Caco-2 (cell line): ENCODE measurements at places on chromosomes 5 and 9.

DNA sequence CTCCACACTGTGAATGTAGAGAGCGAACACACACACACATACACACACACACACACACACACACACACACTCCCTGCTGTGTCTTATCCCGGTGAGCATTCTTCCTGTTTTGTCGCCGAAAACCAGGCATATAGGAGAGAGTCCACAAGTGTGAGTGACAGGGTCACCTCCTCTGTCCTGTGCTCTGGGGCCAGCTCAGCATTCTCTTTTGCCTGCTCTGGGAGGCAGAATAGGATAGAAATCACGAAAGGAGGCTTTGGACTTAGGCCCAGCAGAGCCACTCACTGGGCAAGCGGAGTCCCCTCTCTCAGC, 3.0 kb downstream of the LAMC3 start:
- no peak overlapping the region for H3K27ac ChIP-seq
- H3K4me1 ChIP-seq, result no peaks in the 10 kb centered on the region
- H3K36me3 ChIP-seq, result no peaks in the 10 kb centered on the region
- H3K27me3 ChIP-seq, result no peaks in the 10 kb centered on the region

GRCh38 chr9:116409638-116410037, 256.0 kb downstream of the PAPPA start:
- H3K4me1 ChIP-seq, result no peaks in the 10 kb centered on the region
- no peaks in the 10 kb centered on the region for H3K27me3 ChIP-seq
- H3K27ac ChIP-seq, result no peak overlapping the region
- H3K36me3 ChIP-seq, result no peaks in the 10 kb centered on the region
- no peak for DNase-seq
- H3K4me3 ChIP-seq, result no peak overlapping the region

DNA sequence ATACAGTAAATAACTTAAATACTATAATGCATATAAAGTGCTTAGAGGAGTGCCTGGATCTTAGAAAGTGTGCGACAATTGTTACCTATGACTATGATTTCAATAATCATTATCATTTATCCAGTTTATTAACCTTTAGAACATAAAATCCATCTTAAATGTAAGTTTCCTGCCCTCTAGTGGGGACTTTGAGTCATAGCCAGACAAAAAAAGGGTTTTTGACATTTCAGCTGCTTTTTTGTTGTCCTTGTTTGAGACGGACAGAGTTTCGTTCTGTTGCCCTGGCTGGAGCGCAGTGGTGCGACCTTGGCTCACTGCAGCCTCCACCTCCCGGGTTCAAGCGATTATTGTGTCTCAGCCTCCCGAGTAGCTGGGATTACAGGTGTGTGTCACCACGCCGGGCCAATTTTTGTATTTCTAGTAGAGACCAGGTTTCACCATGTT, 9.7 kb upstream of the C9orf152 start:
- no peaks in the 10 kb centered on the region for H3K27me3 ChIP-seq
- no peaks in the 10 kb centered on the region for H3K36me3 ChIP-seq
- DNase-seq, result no peak
- no peak overlapping the region for H3K27ac ChIP-seq
- no peak overlapping the region for H3K4me3 ChIP-seq

GRCh38 chr9:95018099-95018936, 291.8 kb downstream of the AOPEP start:
- H3K4me3 ChIP-seq, result no peak overlapping the region
- no peak for DNase-seq
- no peak overlapping the region for H3K27ac ChIP-seq
- H3K4me1 ChIP-seq, result no peaks in the 10 kb centered on the region

DNA sequence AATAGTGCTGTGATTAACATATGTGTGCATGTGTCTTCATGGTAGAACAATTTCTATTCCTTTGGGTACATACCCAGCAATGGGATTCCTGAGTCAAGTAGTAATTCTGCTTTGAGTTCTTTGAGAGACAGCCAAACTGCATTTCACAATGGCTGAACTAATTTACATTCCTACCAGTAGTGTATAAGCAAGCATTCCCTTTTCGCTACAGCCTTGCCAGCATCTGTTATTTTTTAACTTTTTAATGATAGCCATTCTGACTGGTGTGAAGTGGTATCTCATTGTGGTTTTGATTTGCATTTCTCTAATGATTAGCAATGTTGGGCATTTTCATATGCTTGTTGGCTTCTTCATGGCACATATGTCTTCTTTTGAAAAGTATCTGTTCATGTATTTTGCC, 308.5 kb downstream of the ARRDC3 start:
- H3K27ac ChIP-seq, result no peak overlapping the region
- no peaks in the 10 kb centered on the region for H3K36me3 ChIP-seq
- no peaks in the 10 kb centered on the region for H3K27me3 ChIP-seq
- no peaks in the 10 kb centered on the region for H3K4me1 ChIP-seq

DNA sequence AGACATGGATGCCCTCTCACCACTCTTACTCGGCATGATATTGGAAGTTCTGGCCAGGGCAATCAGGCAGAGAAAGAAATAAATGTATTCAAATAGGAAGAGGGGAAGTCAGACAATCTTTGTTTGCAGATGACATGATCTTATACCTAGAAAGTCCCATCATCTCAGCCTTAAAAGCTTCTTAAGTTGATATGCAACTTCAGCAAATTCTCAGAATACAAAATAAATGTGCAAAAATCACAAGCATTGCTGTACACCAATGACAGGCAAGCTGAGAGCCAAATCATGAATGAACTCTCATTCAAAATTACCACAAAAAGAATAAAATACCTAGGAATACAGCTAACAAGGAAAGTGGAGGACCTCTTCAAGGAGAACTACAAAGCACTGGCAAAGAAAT, 2190.4 kb downstream of the MAT2B start:
- H3K27me3 ChIP-seq, result no peaks in the 10 kb centered on the region
- no peak for DNase-seq
- H3K27ac ChIP-seq, result no peak overlapping the region
- no peak overlapping the region for H3K4me3 ChIP-seq
- H3K36me3 ChIP-seq, result no peaks in the 10 kb centered on the region

GRCh38 chr9:77562019-77562748, 85.9 kb downstream of the GNA14 start:
- H3K4me1 ChIP-seq, result no peaks in the 10 kb centered on the region
- no peaks in the 10 kb centered on the region for H3K27me3 ChIP-seq
- no peak overlapping the region for H3K4me3 ChIP-seq
- no peak for DNase-seq
- no peak overlapping the region for H3K27ac ChIP-seq
- H3K36me3 ChIP-seq, result no peaks in the 10 kb centered on the region

GRCh38 chr9:16090907-16091629, 538.2 kb downstream of the CCDC171 start:
- H3K27ac ChIP-seq, result no peak overlapping the region
- H3K36me3 ChIP-seq, result no peaks in the 10 kb centered on the region
- no peak overlapping the region for H3K4me3 ChIP-seq
- no peaks in the 10 kb centered on the region for H3K4me1 ChIP-seq
- no peaks in the 10 kb centered on the region for H3K27me3 ChIP-seq
- DNase-seq, result no peak

- H3K4me1 ChIP-seq, result no peaks in the 10 kb centered on the region
- H3K36me3 ChIP-seq, result no peaks in the 10 kb centered on the region
- H3K27me3 ChIP-seq, result no peaks in the 10 kb centered on the region
- no peak for DNase-seq
These were observed 38.9 kb downstream of the LYRM7 start for GRCh38 chr5:131209506-131210150.

DNA sequence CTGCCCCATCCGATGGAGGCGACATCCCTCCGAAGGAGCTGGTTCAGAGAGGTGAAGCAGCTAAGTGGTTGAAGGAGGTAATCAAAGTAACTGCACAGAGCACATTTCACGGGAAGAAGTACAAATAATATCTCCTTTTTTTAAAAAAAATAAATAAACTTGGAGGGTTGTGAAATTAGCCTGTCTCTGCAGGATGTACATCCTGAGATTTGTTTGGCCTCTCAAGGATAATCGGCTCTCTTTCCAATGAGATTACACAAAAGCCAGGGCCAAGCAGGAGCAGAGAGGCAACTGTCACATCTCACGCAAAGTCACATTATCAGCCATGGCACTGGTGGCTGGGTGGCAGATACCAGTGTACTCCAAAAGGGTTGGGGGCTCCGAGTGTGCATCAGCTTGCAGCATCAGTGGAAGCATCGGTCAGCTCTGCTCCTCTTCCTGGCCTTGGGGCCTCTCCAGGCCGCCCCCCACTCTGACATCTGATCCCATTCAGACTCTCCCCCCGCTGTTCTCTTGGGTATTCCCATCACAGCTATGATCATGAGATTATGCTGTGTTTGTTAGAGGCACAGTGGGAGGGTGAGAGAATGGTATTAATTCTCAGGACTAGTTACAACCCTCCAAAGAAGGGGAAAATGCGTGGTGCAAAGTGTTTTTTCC, 109.9 kb downstream of the UGCG start:
- H3K27ac ChIP-seq, result no peak overlapping the region
- H3K36me3 ChIP-seq, result no peaks in the 10 kb centered on the region
- peaks cover 4% of the 10 kb centered on the region for H3K4me1 ChIP-seq
- H3K4me3 ChIP-seq, result no peak overlapping the region
- no peak for DNase-seq
- no peaks in the 10 kb centered on the region for H3K27me3 ChIP-seq

DNA sequence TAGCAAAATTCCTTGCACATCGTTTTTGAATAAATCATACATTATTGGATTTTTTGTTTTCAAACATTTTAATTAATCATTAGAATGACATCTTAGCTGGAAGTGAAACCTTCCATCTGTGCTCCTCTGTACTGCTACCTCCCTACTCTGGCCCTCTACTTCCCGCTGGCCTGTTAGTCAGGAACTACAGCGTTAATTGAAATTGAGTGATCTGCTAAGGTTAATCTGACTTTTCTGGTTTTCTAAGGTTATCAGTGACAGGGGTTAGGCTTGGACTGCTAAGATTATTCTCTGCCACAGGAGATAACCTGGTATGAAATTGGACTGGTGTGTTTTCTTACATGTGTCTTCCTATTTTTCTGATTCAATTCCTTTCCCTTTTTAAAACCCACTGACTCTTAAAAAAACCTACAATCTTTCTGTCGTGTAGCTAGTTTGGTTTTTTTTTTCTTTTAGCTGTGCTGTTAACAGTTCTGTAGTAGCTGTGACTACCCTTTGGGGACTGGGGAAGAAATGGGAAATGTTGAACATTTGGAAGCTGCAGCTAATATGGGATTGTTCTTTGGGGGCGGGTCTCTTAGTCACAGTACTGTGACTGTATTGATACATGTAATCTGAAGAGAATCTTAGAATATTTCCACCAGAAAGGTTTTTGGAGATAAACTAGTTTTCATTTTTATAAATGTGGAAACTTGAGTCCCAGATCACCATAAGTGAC, 4.6 kb downstream of the KIF2A start:
- H3K4me3 ChIP-seq, result no peak overlapping the region
- H3K36me3 ChIP-seq, result no peaks in the 10 kb centered on the region
- no peaks in the 10 kb centered on the region for H3K27me3 ChIP-seq
- H3K27ac ChIP-seq, result peak overlapping the region; percentile 16
- 0 out of 2 replicates have a peak, but pooled peaks cover 5% of the 10 kb centered on the region for H3K4me1 ChIP-seq

DNA sequence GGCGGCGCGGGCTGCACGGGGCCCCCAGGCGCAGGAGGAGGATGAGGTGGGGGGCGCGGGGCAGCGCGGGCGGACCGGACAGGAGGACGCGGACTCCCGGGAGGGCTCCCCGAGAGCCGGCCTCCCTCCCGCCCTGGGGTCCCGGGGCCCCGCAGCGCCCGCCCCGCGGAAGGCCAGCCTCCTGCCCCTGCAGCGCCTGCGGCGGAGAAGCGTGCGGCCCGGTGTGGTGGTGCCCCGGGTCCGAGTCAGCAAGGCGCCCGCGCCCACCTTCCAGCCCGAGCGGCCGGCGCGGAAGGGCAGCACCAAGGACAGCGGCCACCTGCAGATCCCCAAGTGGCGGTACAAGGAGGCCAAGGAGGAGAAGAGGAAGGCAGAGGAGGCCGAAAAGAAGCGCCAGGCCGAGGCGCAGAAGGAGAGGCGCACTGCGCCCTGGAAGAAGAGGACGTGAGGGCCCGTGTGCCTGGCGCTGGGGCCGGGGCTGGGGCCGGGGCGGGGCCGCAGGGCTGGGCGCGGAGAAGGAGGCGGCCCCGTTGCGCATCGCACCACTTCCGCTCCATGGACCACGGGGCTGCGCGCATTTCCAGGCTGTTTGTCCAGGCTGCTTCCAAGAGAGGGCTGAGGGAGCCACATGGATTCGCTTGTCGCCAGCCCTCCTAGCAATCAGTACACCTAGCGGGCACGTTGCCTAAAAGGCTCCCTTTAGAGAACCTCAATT, 86.0 kb downstream of the ANKRD33B start:
- peak; percentile 19 for DNase-seq
- H3K4me3 ChIP-seq, result no peak overlapping the region
- no peaks in the 10 kb centered on the region for H3K27me3 ChIP-seq
- no peaks in the 10 kb centered on the region for H3K4me1 ChIP-seq

GRCh38 chr5:29077451-29077850, 2039.1 kb upstream of the CDH9 start:
- no peaks in the 10 kb centered on the region for H3K4me1 ChIP-seq
- H3K27me3 ChIP-seq, result no peaks in the 10 kb centered on the region
- DNase-seq, result no peak

DNA sequence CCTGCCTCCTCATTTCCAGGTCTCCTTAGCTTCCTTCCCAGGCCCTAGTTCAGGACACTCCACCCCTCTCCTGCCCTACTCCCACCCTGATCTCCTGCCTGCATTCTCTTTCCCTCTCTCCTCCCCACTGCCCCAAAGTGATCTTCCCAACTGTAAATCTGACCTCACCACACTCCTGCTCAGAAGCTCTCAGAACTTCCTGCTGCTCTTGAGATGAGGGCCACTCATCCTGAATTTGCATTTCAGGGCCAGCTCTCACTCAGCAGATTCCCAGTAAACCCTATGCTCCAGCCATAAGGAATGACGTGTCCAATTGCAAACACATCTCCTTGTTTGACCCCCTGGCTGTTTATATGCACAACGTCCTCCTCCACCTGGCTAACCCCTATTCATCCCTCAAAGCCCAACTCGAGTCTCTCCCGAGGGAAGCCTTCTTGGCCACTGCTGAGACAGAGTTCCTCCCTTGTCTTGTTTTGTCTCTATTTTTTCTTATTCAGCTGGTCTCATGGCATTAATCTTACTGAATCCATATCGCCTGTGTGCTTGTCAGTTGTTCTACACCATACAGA, 95.0 kb downstream of the NSG2 start:
- no peaks in the 10 kb centered on the region for H3K36me3 ChIP-seq
- no peak for DNase-seq
- no peaks in the 10 kb centered on the region for H3K27me3 ChIP-seq
- no peak overlapping the region for H3K27ac ChIP-seq
- H3K4me1 ChIP-seq, result no peaks in the 10 kb centered on the region

- no peak overlapping the region for H3K27ac ChIP-seq
- no peak overlapping the region for H3K4me3 ChIP-seq
- DNase-seq, result no peak
- no peaks in the 10 kb centered on the region for H3K27me3 ChIP-seq
- H3K36me3 ChIP-seq, result no peaks in the 10 kb centered on the region
- H3K4me1 ChIP-seq, result no peaks in the 10 kb centered on the region
These were observed 90.8 kb downstream of the ERCC6L2 start for GRCh38 chr9:95966306-95966705.

DNA sequence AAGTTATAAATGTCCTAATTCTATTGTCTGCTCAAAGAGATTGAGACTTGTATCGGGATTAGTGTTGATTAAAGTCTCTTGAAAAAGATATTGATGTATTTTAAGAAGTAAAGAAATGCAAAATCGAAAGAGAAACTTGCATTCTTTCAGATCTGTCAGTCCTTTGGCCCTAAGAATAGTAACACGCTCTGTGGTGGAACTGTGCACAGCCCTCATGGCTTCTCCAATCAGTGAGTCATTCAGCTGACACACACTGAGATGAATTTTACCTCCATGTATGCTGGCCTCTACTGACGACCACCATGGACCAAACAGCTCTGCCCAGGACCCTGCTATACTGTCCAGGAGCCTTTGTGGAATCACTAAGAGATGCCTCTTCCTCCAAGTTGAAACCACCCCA, 232.4 kb downstream of the ESM1 start:
- H3K27ac ChIP-seq, result no peak overlapping the region
- DNase-seq, result no peak
- H3K36me3 ChIP-seq, result no peaks in the 10 kb centered on the region
- no peaks in the 10 kb centered on the region for H3K27me3 ChIP-seq
- no peak overlapping the region for H3K4me3 ChIP-seq
